ENCODE measurements at places on chromosomes 2 and 18.

- DNase-seq: no peak
Observed at GRCh38 chr2:126788113-126788512, 110.6 kb upstream of the TEX51 start.

DNA sequence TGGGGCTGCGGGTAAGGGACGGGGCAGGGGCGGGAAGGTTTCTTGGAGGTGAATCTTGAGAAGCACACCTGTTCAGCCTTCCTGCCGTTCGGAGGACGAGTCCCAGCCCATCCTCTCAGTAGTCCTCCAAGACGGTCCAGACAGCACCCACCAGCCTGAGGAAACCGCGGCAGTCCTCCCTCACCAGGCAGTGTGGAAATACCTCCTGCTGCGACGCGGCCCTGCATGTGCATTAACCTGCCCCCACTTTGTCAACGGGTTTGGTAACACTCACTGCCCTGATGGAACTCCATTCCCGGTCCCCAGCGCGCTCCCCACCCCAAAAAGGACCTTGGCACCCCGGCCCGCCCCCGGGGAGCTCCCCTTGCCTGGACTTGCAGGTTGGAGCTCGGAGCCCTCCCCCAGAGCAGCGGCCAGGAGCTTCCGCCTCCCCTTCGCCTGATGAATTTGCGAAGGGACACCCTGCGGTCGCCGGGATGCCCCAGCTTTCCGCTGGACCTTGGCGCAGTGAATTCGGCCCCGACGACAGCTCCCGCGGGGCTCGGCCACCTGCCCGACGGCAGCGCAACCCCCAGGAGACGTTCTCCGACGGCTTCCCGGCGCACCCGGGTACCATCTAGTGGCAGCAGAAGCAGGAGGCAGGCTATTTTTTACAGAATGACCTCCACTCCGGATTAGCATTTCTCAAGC, 31.5 kb downstream of the ACVR1C start:
- DNase-seq: no peak

GRCh38 chr18:63237881-63238692, 81.5 kb downstream of the BCL2 start:
- DNase-seq: peak; percentile 50

GRCh38 chr2:100381240-100381639, 36.2 kb downstream of the CHST10 start:
- peak; percentile 47 for DNase-seq

DNA sequence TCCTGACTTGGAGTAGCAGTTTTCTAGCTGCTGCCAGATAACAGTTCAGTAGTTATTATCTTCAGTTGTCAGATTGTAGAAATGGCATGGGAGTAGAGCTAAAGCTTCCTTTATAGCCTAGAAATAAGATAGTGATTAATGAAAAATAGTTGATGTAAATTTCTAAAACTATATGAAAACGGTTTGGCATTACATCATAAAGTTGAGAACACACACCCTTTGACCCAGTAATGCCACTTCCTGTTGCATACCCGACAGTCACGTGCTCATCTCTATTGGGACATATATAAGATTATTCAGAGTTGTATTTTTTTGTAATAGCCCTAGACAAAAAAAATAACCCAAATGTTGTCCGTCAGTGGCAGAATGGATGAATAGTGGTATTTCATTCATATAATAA, 39.4 kb upstream of the ASB1 start:
- DNase-seq: no peak

GRCh38 chr2:10680957-10681356, 8.8 kb downstream of the NOL10 start:
- no peak for DNase-seq

GRCh38 chr2:205752296-205752820, 70.1 kb downstream of the NRP2 start:
- DNase-seq: no peak

- DNase-seq: no peak
Observed at GRCh38 chr2:15939854-15940660, at the start of gene MYCN. MYCN (plus strand) TSS chr2:15940550; CDS start chr2:15942065, 1,515 bp downstream.

- no peak for DNase-seq
Observed at GRCh38 chr18:40011201-40011600, 1943.8 kb upstream of the PIK3C3 start.

DNA sequence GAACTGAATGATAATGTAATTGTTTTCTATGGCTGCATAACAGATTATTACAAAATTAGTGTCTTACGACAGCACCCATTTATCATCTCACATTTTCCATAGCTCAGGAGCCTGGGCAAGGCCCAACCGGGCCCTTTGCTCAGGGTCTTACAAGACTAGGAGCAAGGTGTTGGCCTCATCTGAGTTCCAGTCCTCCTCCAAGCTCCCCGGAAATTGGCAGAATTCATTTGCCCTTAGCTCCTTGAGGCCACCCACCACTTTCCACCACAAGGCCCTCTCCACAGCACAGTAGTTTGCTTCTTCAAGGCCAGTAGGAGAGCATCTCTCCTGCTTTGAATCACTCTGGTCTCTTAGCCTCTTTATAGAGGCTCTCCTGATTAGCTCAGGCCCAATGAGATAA, 89.2 kb upstream of the SALL3 start:
- DNase-seq: no peak

DNA sequence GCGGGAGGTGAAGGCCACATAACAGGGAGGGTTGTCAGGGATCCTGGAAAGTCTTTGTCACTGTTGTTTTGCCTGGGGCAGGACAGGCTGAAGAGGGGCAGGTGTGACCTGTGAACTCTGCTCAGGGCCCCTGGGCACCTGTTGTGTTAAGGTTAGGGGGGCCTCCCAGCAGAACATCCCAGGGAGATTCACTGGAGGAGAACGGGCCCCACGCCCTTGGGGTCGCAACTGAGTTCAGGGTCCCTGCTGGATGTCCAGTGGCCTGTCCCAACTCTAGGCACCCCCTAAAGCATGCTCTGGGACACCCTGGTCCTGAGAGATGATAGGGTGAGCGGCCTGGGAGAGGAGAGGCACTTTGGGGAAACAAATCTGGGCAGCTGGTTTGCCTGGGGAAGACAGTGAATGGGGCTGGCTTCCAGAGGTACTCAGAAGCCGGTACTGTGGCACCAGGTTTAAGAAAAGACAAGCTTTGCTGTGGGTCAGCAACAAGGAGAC, 22.9 kb downstream of the GPR35 start:
- no peak for DNase-seq

DNA sequence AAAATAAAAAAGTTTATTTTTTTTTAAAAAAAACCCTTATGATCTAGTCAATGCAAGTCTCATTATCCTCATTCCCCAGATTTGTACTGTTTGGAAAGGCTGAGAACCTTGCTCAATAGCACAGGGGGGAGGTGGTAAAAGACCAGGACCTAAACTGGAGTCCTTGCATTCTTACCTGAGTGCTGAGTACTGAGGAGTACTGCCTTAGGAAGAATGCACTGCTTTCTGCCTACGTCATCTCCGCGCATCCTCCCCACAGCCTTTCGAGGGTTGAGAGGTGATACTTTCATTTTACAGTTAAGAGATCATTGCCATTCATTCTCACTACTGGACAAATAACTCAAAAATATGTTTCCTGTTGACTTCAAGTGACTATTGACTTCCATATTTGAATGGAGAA, 73.8 kb downstream of the MAP3K20 start:
- no peak for DNase-seq

Data from H54 (cell line).